ENCODE measurements at places on chromosomes 7 and 10.

DNA sequence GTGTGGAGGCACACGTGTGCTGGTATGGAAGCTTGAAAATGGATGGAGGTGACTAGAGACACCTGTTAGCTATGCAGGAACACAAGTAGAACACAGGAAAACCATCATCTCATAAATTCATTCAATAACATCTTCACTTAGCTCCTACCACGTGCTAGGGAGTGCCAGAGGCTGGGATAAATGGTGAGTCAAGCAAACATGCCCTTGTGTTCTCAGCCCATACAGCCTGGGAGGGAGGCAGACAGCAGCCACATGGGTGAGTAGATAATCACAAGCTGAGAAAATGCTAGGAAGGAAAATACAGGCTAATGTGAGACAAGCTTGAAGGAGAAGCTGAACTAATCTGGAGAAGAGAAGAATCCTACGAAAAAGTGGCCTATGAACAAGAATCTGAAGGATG lies 468.0 kb upstream of the ZMIZ1 start:
- no peak for DNase-seq

DNA sequence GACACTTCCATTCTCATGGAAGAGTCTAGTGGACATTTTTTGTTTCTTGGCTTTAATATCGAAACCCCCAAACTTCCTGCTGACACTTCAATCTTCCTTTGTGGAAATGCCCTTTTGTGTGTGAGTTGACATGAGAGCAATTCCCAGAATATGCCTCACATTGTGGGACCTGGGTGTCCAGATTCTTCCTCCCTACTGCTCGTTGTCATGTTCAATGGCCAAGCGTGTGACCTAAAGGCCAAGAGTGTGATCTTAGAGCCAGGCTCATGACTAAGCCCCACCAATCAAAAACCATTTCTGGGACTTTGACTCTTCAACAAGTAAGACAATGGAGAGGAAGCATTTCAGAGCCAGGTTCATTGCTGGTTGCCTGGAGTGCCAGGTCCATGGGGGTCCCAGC lies 52.5 kb upstream of the BMPER start:
- DNase-seq: no peak

- no peak for DNase-seq
Measured at GRCh38 chr10:15420858-15421257, 49.8 kb upstream of the FAM171A1 start.

- no peak for DNase-seq
Measured at GRCh38 chr10:51363415-51363814, 289.1 kb downstream of the PRKG1 start.

DNA sequence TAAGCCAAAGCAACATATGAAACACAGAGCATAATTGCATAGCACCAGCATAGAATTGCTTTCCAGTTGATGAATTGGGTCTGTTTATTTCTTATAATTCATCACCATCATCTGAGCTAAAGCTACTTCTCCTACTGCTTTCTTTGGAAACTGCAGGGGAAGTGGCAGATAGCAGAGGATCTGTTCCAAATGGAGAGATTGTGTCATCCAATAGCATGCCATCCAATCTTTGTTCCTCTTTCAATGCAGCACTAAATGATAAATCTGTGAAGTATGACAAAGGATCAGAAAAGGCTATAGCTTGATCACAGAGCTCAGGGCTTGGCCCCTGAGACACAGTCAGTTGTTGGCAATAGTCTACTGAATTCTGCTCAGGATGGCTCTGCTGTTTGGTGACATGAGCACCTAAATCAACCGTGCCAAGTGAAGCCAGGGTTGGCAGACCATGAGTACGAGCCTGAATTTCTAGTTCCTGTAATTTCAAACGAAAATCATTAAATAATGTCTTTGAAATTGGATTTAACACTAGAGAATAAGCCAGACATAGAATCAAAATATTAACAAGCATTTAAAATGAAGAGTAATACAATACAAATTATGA lies 90.0 kb downstream of the TFEC start:
- DNase-seq: peak; percentile 56

DNA sequence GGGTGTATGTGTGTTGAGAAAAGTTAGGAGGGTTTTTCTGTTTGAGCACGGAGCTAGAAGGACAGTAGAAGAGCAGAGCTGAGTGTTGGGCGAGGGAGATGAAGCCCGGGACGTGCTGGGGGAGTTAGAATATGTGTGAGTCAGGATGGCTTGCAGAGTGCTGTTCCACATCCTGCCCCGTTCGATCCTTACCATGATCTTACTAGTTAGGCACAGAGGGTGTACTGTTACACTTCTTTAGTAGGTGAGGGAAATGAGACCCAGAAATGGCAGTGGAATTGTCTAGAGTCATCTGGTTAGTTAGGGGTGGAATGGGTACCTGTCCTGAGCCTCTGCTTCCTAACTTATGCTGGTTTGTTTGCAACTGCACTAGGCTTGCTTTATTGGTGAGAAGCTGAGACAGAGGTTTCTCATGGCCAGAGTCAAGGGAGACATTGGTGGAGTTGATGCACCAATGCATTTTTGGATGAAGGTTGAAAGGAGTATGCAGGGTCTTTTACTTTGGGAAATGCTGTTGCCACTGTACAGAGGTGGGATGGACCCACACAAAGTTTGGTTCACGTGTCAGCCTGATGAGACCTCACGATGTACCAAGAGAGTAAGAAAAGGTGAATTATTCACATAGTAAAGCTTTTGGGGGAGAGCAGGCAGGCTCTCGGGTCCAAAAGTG lies 42.4 kb downstream of the CCNY start:
- DNase-seq: no peak

- no peak for DNase-seq
Measured at GRCh38 chr10:111108441-111108840, 31.6 kb downstream of the ADRA2A start.

DNA sequence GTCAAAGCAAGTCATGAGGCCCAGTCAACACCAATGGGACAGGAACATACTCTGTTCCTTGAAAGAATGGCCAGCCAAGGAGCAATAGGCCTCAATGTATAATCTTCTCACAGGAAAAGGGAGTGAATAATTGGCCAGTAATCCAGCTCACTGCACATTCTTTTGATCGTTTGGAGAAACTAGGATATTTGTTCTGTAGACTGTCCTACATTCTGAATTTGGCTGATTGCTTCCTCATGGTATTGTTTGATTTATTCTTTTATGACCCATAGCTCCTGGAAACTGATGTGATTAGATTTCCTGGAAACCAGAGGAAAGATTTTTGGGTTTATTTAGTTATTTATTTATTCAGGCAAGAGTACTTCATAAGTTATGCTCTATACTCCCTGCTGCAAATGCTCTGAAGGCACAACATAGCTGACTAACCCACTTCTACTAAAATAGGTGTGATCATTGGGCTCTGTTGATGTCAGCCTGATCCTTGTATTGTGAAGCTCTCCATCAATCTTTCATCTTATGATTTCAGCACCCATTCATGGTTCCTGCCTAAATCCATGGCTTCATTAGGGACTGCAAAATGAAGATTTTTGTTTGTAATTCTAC lies 745.2 kb downstream of the SUGCT start:
- DNase-seq: no peak

DNA sequence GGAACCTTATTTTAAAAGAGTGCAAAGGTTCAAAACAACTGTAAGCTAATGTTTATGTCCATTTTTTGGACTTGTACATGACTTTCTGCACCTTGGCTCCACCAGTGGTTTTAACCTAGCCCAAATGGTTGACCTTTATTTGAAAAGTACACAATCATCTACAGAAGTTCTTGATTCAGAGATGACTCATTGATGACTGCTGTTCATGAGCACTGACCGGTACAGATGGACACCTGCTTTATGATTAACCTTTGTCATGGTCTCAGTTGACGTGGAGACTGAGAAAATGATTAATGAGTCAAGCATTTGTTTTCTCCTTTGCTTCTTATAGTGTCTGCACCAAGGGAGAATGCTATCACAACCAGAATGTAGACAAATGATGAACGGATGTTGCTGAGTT lies 55.7 kb upstream of the PTER start:
- DNase-seq: no peak

DNA sequence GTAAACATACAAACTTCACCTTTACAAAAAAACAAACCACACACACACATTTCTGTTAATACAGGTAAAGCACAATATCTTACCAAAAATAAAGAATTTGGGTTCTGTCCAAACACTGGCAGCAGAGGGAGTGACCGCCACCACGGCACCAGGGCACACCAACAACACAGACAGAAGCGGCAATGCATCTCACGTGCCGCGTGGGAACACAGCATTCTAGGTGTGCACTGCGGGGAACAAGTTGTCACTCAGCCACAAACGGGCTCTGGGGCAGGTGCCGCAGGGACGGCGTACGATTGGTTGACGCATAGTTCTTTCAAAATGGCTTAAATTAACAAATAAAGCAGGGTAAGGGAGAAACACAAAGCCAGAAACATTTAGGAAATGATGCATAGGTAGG lies 22.3 kb downstream of the PDGFA start:
- DNase-seq: no peak

- DNase-seq: no peak
Measured at GRCh38 chr7:25091779-25092178, 33.3 kb downstream of the CYCS start.

DNA sequence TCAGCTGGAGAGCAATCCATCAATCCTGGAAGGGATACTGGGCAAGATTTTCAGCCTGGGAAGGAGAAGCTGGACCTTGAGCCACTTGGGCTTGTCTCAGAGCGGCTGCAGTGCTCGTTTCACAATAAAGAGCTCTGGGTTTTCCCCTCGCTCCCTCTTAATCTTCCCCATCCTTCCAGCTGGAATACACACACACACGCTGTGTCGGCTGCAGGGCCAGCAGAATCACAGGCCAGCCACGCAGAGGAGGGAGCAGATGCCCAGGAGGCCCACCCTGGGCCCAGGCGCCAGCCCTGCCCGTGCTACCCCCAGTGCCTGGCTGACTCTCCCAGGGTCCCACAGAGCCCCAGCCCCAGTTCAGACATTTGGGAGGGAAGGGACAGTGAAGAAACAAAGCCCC lies 255.1 kb downstream of the TNS3 start:
- DNase-seq: peak; percentile 30

Data from thyroid gland (tissue), 4 donors.